ENCODE measurements at places on chromosomes 12 and 14.

DNA sequence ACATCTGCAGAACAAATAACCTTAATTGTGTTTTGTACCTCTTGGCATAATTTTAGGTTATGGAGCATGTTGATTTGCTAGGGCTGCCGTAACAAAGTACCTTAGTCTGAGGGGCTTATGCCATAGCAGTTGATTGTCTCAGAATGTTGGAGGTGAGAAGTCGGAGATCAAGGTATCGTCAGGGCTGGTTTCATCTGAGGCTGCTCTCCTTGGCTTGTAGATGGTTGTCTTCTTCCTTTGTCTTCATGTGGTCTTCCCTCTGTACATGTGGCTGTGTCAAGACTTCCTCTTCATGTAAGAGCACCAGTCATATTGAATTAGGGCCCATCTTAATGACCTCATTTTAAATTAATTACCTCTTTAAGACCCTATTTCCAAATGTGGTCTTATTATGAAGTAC lies 64.4 kb upstream of the PTHLH start:
- no peak for DNase-seq

- DNase-seq = no peak
These were observed 115.9 kb downstream of the NTN4 start for GRCh38 chr12:95674631-95675030.

GRCh38 chr14:105806568-105806967 lies 280.2 kb downstream of the TMEM121 start:
- DNase-seq = no peak

DNA sequence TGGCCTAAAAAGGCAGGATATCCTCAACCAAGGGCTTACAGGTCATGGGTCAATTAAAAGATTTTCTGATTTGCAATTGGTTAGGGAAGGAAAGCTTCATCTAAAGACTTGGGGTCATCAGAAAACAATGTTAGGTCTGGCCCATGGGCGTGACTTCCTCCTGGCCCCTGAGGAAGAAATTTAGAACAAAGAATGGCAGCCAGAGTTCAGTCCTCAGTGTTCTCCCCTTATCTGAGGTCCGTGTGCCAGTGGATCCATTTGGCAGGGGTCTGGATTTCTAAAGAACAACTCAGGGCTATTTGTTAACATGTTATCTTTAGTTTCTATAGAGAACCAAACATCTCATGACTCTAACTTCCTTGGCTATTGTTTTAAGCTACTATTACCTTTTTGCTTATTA lies 27.8 kb upstream of the NFYB start:
- no peak for DNase-seq

DNA sequence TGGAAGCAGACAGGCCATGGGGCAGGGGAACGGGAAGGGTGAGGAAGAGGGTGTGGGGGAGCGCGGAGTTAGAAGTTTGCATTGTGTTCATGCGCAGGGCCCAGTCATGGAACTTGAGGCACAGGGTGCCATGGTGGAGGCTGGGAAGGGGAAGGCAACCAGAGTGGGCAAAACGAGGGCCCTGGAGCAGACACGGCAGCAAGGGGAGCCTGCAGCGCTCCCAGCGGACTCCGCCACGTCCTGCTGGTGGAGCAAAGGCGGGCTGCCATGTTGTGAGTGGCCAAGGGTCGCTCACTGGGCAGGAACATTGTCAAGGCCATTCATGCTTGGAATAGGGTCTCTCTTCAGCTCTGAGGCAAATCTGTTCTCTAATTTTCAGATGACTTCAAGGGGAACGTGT lies 20.5 kb downstream of the DEGS2 start:
- DNase-seq = no peak

- DNase-seq = no peak
These were observed 3.3 kb downstream of the PPP1R3E start for GRCh38 chr14:23299211-23299957.

DNA sequence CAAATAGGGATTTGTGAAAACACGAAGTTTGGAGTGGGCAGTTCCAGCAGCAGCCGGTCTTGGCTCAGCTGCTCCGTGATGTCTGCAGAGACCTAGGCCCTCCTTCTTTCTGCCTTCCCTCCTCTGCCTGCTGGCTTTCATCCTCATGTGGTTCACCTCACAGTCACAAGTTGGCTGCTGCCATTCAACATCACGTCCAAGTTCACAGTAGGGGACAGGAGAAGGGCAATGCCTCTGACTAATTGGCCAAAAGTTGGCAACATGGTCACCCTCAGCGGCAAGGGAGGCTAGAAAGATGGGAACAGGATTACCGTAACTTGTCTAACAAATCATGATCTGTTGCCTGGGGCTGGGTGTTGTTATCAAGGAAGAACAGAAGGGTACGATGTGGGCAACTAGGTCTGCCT lies 7.8 kb upstream of the CACNA2D4 start:
- no peak for DNase-seq

DNA sequence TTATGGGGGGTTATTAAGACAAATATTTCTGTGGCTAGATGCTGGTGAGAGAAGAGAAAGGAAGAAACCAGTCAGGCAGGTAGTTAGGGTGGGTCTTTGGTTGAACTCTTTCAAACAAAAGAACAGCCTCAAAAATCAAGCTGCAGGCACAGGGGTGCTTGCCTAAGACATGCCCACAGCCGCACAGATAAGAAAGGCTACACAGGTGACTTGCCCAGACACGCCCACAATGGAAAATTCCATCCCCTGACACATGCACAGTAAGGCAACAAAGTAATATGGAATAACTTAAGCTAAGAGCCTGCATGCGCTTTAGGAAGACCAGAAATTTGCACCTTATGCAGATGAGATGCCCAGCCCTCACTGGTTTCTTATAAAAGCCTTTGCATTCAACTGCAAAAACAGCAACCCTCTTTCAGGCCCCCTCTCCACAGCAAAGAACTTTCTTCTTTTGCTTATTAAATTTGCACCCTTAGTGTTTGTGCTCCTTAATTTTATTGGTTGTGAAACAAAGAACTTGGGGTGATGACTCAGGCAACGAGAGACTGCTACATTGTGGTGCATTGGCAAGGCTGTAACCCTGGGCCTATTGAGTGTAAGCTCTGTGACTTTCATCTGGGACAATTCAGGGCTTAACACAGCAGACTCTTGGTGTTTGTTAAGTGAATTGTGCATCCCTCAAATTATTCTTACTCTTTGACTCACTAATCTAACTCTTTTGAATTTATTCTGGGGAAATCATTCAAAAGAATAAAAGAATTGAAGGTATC lies 149.4 kb downstream of the RPAP3 start:
- no peak for DNase-seq

DNA sequence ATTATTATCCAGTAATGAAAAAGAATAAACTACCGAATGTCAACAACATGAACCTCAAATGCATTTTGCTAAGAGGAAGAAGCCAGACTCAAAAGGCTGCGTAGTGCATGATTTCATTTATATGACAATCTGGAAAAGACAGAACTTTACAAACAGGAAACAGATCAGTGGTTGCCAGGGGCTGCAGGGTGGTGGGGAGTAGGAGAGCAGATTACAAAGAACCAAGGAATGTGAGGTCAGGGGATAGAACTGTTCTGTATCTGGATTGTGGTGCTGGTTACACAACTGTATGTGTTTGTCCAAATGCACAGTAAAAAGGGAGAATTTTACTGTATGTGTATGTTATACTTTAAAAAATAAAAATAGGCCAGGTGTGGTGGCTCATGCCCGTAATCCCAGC lies 89.7 kb upstream of the MYL2 start:
- DNase-seq = no peak

- no peak for DNase-seq
These were observed 56.3 kb downstream of the SLC6A15 start for GRCh38 chr12:84856156-84856900.

DNA sequence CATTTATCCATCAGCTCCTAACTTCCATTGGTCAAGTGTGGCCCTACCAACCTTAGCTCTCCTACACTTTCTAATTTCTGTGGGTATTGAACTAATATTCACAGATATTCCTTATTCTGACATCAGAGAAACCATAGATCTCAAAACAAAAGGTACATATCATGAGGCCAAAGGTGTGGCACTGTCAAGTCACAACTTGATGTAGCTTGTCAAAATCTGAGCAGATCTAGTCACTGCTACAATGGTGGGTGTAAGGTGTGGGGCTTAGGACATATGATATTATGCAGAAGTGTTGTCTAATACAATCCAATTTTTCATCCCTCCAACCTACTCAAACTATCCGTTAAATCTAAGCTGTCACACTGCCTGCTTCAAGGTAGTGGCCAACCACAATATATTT lies 114.0 kb upstream of the FAR2 start:
- no peak for DNase-seq

- DNase-seq = no peak
These were observed 31.2 kb downstream of the SUPT16H start for GRCh38 chr14:21352587-21352986.

- DNase-seq = no peak
These were observed 127.2 kb upstream of the GZMB start for GRCh38 chr14:24761141-24761540.

DNA sequence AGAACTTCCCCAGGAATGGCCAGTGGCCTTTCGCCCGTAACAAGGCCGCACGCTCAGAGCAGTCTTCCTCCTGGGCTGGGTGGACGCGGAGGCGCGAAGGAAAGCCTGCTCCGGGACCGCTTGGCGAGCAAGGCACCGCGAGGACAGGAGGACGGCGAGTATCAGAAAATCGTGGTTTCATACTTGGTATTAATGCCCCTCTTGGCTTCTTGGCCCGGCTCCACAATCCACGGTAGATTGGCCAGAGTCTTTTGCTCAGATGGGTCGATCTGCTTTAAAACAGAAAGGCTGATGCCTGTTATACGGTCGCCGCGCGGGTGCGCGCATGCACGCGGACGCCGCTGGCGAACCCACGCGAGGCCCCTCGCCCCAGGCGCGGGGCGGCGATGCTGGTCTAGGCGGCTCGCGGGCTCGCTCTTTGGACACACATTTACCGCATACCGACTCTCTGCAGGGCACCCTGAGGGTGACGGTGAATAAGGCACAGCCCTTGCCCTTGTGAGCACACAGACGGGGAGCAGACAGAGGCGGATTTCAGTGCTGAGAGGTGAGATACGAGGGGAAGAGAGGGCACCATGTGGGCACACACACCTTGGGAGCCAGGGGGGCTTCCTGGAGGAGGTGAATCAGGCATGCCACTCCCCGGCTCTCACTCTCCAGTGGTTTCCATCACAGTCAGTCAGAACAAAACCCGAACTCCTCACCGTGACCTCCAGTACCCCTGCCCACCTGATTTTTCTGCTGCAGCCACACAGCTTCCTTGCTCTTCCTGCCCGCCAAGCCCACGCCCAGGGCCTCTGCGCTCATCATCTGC lies 100.7 kb downstream of the APAF1 start:
- DNase-seq = no peak

GRCh38 chr12:26795910-26796309 lies 37.1 kb downstream of the ITPR2 start:
- no peak for DNase-seq

- DNase-seq = no peak
These were observed 18.9 kb downstream of the C2CD5 start for GRCh38 chr12:22525426-22525825.

GRCh38 chr14:56590535-56590960 lies 10.9 kb downstream of the TMEM260 start:
- DNase-seq = no peak

- no peak for DNase-seq
These were observed 13.7 kb upstream of the NTN4 start for GRCh38 chr12:95804291-95804690.

GRCh38 chr12:3216726-3217682 lies 139.8 kb downstream of the TSPAN9 start:
- DNase-seq = no peak

DNA sequence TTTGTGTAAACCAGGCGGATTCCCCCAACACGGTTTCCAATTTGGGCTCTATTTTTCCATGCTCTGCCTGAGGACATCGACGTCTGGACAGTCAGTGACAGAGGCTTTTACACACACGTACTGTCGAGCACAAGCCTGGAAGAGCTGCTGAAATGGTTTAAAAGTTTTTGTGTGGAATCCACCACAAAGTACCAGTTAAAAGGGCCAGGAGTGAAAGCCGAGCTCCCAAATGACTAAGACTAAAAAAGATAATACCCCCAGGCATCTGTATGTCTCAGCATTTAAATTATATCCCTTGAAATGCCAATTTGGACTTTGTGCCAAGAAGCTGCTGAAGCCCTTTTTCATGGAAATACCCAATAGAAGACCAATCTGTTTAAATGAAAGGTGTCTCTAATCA lies 173.2 kb downstream of the EGLN3 start:
- no peak for DNase-seq

DNA sequence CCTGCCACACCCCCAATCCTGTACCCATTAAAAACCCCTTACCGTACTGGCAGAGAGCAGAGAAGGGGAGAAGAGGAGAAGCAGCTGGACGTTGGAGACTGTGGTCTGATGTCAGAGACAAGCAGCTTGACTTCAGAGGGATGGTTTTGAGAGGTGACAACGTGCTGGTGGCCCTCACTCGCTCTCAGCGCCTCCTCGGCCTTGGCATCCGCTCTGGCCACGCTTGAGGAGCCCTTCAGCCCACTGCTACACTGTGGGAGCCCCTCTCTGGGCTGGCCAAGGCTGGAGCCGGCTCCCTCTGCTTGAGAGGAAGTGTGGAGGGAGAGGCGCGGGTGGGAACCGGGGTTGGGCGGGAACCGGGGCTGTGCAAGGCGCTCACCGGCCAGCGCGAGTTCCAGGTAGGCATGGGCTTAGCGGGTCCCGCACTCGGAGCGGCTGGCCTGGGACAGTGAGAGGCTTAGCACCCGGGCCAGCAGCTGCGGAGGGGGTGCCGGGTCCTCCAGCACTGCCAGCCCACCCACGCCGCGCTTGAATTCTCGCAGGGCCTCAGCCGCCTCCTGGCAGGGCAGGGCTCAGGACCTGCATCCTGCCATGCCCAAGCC lies 67.6 kb upstream of the PPP4R3A start:
- no peak for DNase-seq

GRCh38 chr12:95960241-95960640 lies 17.1 kb downstream of the AMDHD1 start:
- DNase-seq = no peak

DNA sequence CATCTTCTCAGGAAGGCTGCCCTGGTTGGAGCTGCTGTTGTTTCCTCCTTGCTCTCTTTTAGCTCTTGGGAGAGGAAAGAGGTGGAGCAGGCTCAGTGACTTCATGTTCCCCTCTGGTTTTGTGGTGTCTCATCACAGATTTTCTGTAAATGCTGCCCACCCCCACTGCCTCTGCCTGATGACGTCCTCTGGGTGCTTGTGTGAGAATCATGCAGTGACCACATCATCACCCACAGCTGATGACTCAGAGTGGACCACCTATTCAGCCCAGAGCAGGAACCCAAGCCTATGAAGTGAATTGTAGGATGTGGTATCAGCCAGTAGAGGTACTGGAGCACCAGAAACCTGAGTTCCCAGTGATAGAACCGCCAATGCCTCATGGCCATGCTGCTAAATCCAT lies at the start of gene GZMB:
Gene GZMB (minus strand): TSS at position 33 of the 400 bp plus-strand sequence. CDS start 30 bp downstream, at position 3.
- no peak for DNase-seq
